ENCODE measurements at places on chromosomes 3 and 15.

- H3K4me1 ChIP-seq, result no peaks in the 10 kb centered on the region
- no peaks in the 10 kb centered on the region for H3K36me3 ChIP-seq
- peaks cover 4% of the 10 kb centered on the region for H3K27me3 ChIP-seq
Observed at GRCh38 chr15:67901922-67902321, 62.1 kb upstream of the RNU6-1 start.

- no peaks in the 10 kb centered on the region for H3K4me1 ChIP-seq
- no peak for DNase-seq
- H3K27ac ChIP-seq, result no peak overlapping the region
- no peaks in the 10 kb centered on the region for H3K36me3 ChIP-seq
- H3K4me3 ChIP-seq, result no peak overlapping the region
- peaks cover 6% of the 10 kb centered on the region for H3K27me3 ChIP-seq
Observed at GRCh38 chr3:131217296-131217741, 164.3 kb upstream of the NUDT16 start.

- no peak overlapping the region for H3K27ac ChIP-seq
- no peak overlapping the region for H3K4me3 ChIP-seq
- H3K36me3 ChIP-seq, result peaks cover 12% of the 10 kb centered on the region
- DNase-seq, result no peak
Observed at GRCh38 chr3:33543601-33544000, 103.4 kb upstream of the UBP1 start.

GRCh38 chr3:29922992-29923746 is 642.3 kb downstream of the RBMS3 start:
- no peaks in the 10 kb centered on the region for H3K4me1 ChIP-seq
- H3K27ac ChIP-seq, result no peak overlapping the region
- no peak for DNase-seq
- peaks cover 2% of the 10 kb centered on the region for H3K27me3 ChIP-seq

GRCh38 chr3:50652709-50653108 is 22.0 kb upstream of the DOCK3 start:
- H3K4me1 ChIP-seq, result peaks cover 25% of the 10 kb centered on the region
- H3K36me3 ChIP-seq, result peaks cover 6% of the 10 kb centered on the region
- peak; percentile 74 for DNase-seq
- H3K27me3 ChIP-seq, result no peaks in the 10 kb centered on the region
- no peak overlapping the region for H3K4me3 ChIP-seq
- peak overlapping the region; percentile 26 for H3K27ac ChIP-seq

- H3K27me3 ChIP-seq, result peaks cover 33% of the 10 kb centered on the region
- peak; percentile 67 for DNase-seq
- no peaks in the 10 kb centered on the region for H3K36me3 ChIP-seq
- peak overlapping the region; percentile 34 for H3K4me3 ChIP-seq
- no peak overlapping the region for H3K27ac ChIP-seq
Observed at GRCh38 chr3:24678421-24678865, 183.8 kb upstream of the THRB start.

DNA sequence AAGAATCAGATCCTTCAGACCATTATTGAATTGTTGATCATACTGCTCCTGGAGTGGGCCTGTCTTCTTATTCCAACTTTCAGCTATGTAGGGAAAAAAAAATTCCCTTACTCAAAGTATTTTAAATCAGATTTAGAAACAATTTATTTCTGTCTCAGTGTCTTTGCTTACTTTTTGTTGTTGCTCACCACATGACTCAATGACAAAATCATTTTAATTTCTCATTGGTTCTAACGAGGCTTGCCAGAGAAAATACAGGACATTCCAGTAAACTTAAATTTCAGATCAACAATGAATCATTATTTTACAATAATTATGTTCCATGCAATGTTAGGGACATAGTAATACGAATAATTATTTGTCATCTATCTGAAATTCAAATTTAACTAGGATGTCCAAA is 748.5 kb upstream of the CBLB start:
- H3K4me3 ChIP-seq, result no peak overlapping the region
- peaks cover 4% of the 10 kb centered on the region for H3K4me1 ChIP-seq
- no peak for DNase-seq
- peaks cover 2% of the 10 kb centered on the region for H3K27me3 ChIP-seq

GRCh38 chr3:109098079-109098644 is 19.8 kb downstream of the MORC1 start:
- peak; percentile 6 for DNase-seq
- no peak overlapping the region for H3K27ac ChIP-seq
- H3K27me3 ChIP-seq, result peaks cover 3% of the 10 kb centered on the region
- H3K4me3 ChIP-seq, result no peak overlapping the region

DNA sequence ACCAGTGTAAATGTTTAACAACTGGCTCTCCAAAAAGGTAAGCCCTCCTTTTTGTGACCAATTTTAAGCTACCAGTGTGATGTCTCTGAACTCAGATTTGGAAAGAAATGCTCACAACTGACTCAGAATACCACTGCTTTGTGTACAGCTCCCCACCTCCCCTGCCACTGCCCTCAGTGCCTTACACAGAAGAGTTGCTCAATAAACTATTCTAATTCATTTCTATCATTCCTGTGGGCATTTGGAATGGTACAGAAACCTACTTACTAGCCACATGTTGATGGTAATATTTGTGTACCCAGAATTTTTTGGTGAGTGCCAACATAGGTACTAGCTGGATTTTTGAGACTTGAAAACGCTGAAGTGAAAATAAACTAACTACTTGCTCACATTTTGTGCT is 16.0 kb downstream of the LRRN1 start:
- no peaks in the 10 kb centered on the region for H3K27me3 ChIP-seq
- H3K4me3 ChIP-seq, result no peak overlapping the region
- H3K36me3 ChIP-seq, result no peaks in the 10 kb centered on the region
- no peak overlapping the region for H3K27ac ChIP-seq

DNA sequence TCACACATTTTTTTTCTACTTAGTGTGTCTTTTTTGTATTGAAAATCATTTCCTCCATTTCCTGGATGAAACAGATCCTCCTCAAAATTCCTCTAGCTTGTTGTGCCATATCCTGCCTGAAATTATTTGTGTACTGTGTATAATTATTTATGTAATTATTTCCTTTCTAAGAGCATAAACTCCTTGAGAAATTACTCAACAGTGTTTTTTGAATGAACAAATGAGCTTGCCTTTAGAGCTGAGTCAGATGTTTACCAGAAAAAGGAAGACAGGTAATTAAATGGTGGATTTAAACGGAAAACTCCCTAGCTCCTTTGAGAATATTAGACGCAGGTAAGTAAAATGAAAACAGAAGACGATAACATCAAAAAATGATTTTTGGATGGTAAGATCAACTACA is 13.2 kb upstream of the SECISBP2L start:
- H3K27me3 ChIP-seq, result no peaks in the 10 kb centered on the region
- no peak for DNase-seq
- H3K27ac ChIP-seq, result no peak overlapping the region
- no peaks in the 10 kb centered on the region for H3K36me3 ChIP-seq
- peaks cover 7% of the 10 kb centered on the region for H3K4me1 ChIP-seq

DNA sequence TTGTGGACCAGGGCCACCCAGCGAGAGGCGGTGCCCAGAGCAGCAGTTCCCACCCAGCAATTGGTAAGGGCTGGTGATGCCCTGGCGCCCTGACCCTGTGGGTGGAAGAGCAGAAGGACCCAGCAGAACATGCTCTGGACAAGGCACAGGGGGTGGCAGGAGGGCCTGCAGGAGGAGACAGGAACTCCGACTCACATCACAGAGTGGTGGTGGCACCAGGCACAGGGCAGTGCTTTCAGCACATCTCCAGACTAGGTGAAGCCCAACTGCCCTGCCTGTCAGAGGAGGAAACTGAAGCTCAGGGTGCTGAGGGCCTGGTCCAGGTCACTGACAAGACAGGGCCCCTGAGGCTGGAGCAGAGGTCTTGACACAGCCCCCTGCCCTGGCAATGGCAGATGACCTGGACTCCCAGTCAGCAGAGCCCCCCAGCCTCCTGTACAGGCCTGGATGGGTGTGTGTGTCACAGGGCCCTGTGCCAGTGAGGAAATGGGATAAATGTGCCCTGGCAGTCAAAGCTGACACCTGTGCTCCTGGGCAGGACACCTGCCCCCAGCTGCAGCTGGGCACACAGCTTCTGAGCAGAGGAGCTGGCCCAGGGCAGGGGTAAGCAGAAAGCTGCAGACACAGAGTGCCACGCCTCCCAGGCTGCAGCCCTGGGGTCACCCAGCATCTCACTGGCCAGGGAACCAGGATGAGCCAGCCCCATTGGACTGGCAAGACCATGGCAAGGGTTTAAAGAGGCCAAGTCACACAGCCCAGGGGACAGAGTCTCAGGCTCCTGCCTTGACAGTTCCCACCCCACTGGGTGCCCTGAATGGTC is 11.4 kb downstream of the KLF15 start:
- no peaks in the 10 kb centered on the region for H3K4me1 ChIP-seq
- no peak for DNase-seq
- no peaks in the 10 kb centered on the region for H3K27me3 ChIP-seq

- no peaks in the 10 kb centered on the region for H3K4me1 ChIP-seq
- H3K27ac ChIP-seq, result no peak overlapping the region
- H3K4me3 ChIP-seq, result no peak overlapping the region
Observed at GRCh38 chr15:43274136-43274535, 7.4 kb upstream of the TGM5 start.

DNA sequence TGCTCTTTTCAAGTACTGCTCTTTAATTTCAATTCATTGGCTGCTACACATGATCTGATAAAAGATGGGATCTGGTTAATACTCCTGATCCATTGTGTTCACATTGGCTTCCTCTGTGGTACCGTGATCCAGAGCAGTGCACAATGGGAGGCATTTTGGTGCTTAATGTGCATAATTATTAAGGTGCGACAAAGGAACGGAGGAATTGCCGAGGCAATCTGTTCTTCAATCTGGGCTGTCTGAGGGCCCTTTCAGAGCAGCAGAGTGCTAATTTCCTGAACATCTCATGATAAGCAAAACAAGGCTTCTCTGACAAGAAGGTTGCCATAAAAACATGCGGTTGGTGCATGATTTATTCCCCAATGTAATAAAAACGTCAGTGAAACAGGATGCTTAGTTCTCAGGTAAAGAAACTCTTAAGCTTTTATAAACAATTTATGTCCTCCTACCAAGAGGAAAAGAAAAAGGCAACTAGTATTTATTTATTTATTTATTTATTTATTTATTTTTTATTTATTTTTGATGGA is 64.0 kb upstream of the EPHA3 start:
- H3K36me3 ChIP-seq, result no peaks in the 10 kb centered on the region
- no peaks in the 10 kb centered on the region for H3K4me1 ChIP-seq

- no peak overlapping the region for H3K4me3 ChIP-seq
- no peaks in the 10 kb centered on the region for H3K36me3 ChIP-seq
- no peaks in the 10 kb centered on the region for H3K4me1 ChIP-seq
Observed at GRCh38 chr3:110654843-110655502, 416.6 kb upstream of the NECTIN3 start.

- H3K27me3 ChIP-seq, result no peaks in the 10 kb centered on the region
- no peak overlapping the region for H3K4me3 ChIP-seq
- no peak overlapping the region for H3K27ac ChIP-seq
Observed at GRCh38 chr15:50234764-50235163, 30.8 kb downstream of the HDC start.

Measured in activated CD8-positive, alpha-beta T cell treated with anti-CD3 and anti-CD28 coated beads for 36 hours (primary cell).